ENCODE measurements at places on chromosomes 1 and 21.

GRCh38 chr1:154786804-154787570 lies 83.1 kb downstream of the KCNN3 start:
- DNase-seq, result no peak

DNA sequence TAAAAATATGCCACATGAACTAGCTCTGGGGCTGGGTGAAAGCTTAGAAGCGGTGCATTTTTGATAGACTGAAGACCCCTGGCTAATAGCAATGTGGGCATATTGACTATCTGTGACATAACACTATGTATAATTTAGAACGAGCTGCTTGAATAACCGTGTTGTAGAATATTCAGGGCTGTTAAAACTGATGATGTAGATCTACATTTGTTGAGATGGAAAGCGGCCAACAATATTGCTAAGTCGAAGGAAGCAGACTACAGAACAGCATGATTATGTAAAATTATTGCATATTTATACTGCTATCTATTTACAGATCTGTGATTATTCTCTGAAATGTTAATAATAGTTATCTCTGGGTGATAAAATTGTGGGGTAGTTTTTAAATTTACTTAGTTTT lies 41.1 kb upstream of the BCL10 start:
- no peak for DNase-seq

GRCh38 chr1:55819011-55819410 lies 603.8 kb upstream of the USP24 start:
- DNase-seq, result no peak

GRCh38 chr1:22228505-22228911 lies 85.6 kb upstream of the WNT4 start:
- DNase-seq, result no peak

- DNase-seq, result no peak
Observed at GRCh38 chr1:231272173-231272572, 31.2 kb downstream of the GNPAT start.

DNA sequence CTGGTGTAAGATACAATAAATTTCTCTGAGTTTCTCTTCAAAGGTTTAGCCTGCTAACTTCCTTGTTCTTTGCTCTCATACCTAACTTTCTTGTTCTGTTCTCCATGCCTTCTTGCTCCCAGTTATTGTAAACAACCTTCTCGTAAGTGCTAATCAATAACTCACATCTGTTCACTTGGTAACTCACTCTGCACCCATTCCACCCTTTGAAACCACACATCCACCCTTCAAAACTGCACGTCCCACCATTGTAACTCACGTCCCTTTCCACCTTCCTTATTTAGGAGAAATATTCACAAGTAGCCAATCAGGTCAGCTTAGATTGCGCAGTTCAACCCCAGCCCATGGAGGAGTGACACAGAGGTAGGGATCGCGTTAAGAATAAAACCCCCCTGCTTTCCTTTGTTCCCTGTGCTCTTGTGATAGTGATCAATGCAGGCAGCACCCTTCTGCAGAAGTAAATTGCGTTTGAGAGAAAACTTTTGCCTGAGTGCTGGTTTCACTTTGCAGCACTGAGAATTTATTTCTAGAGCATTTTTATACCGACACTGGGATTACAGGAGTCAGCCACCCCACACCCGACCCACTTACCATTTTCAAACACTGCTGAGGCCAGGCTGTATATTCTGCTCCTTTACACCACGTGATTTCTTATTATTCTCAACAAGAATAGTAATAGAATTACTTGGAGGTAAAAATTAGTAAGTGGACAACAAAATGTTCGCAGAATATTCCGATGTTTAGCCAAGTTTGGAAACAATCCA lies 789.2 kb upstream of the RGS18 start:
- no peak for DNase-seq

DNA sequence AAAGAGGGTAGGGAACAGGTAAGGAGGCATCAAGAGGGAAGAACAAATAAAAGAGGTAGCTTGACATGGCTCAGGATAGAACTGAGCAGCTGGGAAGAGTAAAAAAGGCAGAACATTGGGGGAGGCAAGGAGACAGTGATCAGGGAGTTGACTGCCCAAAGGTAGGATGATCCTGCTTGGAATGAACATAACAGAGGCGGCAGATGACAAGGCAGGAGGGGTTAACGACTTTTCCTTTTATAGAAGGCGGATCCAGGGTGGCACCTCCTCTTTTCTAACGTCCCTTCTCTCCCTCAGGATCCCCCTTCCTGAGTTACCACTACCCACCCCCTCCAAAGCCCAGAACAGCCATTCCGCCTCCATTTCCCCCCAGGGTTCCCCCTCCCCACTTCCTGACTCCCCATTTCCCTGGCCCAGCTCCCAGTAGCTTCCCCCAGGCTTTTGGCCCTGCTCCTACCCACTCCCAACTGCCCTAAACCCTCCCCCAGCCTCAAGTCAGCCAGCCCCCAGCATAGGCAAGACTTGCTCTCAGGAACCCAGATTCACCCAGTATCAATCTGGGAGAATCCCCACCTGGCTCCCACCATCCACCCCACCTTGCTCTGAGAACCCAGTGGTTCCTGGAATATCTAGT lies 769 bp upstream of the ADAMTS4 start:
- DNase-seq, result no peak

DNA sequence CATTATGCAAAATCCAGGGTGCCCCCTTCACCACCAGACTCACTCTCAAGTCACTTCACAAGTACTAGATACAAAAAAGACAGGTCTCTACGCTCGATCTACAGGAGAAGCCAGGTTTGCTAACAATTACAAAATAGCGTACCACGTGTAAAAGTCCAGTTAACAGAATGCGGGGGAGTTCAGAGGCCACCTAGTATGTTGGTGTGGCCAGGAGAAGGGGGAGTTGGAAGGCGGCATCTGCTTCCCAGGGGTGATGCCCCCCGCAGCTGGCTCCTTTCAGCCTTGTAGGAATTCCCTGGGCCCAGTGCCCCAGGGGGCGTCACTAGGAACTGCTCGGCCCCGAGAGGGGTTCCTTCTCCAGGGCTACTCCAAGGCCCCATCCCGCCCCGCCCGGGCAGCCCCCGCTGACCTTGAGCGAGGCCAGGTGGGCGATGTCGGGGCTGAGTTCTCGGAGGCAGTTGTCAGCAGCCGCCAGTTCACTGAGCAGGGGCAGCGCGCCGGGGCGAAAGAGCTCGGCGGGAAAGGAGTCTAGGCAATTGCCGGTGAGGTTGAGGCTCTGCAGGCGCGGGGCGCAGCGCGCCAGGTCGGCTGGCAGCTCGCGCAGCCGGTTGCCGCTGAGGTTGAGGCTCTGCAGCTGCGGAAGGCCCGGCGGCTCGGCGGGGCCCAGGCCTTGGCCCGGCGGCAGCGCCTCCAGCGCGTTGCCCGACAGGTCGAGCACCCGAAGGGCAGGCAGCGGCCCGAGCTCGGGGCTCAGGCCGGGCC lies 664 bp downstream of the LRRC47 start:
- DNase-seq, result no peak

DNA sequence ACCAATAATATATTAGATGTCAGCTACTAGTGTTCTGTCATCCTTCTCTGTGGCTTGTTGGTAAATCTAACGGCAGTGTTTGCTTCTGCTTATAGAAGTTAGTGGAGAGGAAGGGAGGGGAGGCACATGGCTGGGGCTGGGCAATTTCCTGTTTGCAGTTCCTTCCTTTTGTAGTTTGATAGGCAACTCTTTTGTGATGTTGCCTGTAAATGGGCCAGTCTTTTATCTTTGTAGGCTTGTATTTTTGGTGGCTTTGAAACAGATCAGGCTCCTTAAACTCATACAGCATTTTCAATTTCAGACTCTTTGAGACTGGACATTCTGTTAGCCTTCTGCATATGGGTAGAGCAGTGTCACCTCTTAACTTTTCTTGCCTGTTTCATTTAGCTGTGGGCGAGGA lies 48.1 kb downstream of the CDC14A start:
- no peak for DNase-seq

- no peak for DNase-seq
Observed at GRCh38 chr21:19853061-19853460, 1145.1 kb upstream of the NCAM2 start.

- no peak for DNase-seq
Observed at GRCh38 chr1:93704052-93704451, 22.4 kb upstream of the BCAR3 start.
